ENCODE measurements at places on chromosomes 12 and 14.
A peak's percentile ranks its signal among the peaks of the same experiment; 100 is the strongest.

- DNase-seq = no peak
Measured at GRCh38 chr14:96227428-96227827, 22.8 kb downstream of the BDKRB2 start.

DNA sequence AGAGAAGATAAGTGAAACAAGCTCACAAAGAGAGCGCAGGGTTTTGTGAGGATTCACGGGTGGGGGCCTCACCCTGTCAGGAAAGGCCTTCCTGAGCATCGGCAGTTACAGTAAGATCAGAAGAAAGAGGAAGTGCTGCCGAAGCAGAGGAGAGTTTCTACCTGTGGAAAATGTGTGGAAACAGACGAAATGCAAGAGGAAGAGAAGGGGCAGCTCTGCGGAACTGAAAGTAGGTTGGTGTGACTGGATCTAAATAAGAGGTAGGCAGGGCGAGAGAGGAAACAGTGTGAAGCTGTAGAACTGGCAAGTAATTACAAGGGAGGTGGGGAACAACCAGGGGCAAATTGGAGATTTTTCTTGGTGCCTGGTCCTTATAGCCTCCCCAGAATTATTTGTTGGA, 2.6 kb downstream of the GPR68 start:
- DNase-seq = no peak

DNA sequence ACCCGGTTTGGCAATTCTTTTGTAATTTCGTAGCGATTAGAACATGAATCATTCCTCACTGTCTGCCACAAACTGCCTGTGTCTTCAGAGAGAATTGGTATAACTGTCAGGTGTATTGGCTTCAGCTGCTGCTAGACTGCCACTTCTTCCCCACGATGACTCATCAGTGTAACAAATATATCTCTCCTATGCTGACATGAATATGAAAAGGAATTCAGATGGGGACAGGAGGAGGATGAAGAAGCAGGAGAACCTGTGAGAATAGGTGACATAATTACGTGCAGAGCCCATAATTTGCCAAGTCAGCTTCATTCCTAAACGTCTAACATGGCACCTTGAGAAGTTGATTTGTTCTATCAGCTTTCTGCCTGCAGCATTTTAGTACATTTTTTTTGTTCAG, 64.9 kb downstream of the FRMD6 start:
- DNase-seq = no peak

DNA sequence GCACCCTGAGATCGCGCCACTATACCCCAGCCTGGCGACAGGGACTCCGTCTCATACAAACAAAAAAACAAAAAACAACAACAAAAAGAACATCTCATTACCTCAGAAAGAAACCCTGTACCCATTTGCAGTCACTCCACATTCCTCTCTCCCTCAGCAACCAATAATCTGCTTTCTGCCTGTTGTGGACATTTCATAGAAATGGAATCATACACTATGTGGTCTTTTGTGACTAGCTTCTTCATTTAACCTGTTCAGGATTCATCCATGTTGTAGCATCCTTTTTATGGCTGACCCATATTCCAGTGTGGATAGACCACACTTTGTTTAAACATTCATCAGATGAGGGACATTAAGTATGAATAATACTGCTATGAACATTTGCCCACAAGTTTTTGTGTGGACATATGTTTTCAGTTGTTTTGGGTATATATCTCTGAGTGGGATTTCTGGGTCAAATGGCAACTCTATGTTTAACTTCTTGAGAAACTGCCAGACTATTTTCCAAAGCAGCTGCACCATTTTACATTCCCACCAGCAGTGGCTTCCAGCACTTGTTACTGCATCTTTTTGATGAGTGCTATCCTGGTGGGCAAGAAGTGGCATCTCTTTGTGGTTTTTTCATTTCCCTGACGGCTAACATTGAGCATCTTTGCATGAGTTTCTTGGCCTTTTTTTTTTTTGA, 5.9 kb upstream of the RCOR1 start:
- no peak for DNase-seq

DNA sequence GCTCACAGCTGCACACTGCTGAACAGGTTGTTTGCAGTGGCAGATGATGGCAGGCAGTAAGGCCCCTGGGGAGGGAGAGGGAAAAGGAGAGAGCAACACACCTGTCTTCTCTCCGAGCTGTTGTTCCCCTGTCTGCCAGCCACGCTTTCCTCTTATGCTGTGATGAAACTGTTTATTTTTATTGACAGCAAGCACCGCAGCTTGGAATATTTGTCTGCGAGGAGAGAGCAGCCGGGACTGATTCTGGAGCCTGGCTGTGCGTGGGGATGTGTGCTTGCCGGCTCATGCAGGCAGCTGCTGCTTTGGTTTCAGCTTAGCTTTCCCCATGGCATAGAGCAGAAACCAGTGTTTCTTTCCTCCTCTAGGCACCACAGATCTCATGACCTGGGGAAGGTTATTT, 58.7 kb upstream of the KCNA5 start:
- no peak for DNase-seq

GRCh38 chr12:59736359-59736758, 140.5 kb downstream of the SLC16A7 start:
- peak; percentile 17 for DNase-seq

DNA sequence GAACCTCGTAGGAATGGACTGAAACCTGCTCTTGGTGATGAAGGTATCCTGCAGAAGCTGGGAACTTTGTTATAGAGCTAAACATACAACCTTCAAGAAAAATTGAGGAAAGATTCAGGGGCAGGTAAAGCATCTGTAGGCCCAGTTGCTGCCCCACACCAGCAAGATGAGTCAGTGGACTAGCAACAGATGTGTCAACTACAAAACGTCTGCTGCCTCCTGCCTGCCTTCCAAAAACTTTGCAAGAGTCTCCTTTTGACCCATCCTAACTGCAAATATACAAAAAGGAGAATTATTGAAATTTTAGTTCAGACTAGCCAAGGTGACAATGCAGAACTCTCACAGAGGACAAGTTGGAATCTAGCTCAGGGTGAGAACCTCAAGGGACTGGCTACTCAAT, 60.9 kb upstream of the TMTC1 start:
- no peak for DNase-seq

GRCh38 chr12:54146506-54147145, 42.2 kb downstream of the SMUG1 start:
- DNase-seq = no peak

- DNase-seq = no peak
Measured at GRCh38 chr12:120853188-120853587, 51.0 kb downstream of the SPPL3 start.

DNA sequence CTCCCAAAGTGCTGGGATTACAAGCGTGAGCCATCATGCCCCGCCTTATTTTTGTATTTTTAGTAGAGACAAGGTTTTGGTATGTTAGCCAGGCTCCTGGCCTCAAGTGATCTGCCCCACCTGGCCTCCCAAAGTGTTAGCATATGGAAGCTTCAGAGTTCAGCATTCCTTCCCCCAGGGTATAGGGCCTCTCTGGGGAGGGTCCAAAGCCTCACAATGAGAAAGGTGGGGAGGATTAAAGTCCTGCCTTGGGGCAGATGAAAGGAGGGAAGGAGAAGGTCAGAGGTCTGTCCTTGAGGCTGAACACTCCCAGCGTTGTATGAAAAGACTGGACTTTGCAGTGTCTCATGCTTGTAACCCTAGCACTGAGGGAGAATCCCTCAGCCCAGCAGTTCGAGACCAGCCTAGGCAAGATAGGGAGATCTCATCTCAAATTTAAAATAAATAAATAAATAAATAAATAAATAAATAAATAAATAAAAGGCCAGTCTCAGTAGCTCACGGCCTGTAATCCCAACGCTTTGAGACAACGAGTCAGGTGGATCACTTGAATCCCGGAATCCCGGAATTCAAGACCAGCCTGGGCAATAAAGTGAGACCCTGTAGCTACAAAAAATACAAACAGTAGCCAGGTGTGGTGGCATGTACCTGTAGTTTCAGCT, 22.0 kb upstream of the RCOR1 start:
- DNase-seq = no peak

DNA sequence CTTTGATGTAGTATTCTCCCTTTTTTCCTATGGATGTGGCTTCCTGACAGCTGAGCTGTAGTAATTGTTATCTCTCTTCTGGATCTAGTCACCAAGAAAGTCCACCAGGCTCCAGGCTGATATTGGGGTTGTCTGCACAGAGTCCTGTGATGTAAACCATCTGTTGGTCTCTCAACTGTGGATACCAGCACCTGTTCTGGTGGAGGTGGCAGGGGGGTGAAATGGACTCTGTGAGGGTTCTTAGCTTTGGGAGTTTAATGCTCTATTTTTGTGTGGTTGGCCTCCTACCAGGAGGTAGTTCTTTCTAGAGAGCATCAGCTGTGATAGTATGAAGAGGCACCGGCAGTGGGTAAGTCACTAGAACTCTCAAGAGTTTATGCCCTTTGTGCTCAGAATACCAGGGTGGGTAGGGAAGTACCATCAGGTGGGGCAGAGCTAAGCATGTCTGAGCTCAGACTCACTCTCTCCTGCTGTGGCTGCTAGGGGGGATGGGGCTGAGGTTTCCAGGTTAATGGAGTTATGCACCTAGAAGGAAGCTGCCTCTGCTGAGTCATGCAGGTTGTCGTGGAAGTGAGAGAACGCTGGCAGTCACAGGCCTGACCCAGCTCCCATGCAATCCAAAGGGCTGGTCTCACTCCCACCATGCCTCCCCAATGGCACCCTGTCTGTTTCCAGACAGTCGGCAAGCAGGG, 3.0 kb upstream of the TAS2R14 start:
- no peak for DNase-seq

GRCh38 chr14:55537782-55538181, 42.2 kb upstream of the KTN1 start:
- no peak for DNase-seq

DNA sequence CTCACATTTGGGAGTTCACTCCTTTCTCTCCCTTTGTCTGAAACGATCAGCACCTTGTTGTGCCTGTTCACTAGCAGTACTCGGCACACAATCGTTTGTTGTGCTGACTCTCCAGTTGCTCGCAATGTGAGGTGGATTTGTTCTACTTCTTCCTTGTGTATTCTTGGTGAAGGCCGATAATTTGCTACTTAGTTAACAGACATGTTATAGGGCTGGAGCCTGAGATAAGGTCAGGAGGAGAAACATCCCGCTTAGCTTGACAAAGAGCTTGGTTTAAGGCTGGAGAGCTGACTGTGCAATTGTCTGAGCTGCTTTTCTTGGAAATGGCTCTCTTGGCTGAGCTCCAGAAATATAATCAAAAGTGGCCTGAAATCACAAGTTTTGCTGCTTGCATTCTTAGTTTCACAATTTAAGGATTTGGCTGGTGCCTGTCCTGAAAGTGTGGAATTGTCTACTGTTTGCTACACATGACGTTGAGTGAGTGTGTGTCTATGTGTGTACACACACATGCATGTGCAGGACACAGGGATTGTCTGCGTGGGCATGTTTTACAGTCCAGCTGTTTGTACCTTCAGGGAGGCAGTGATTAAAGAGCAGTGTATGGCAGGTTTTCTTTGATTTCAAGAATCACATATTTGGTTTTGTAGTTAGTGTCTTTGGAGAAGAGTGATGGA, 77.7 kb downstream of the ARF6 start:
- no peak for DNase-seq

Measured in GM04504 (cell line).